ENCODE measurements at places on chromosomes 7 and 10. TPM values are rescaled to one million over a fixed set of nuclear protein-coding genes. Genes with fewer than 3 reads are reported as not detected.

TRIM73 gene
- 0.83 TPM for total RNA-seq

DNA sequence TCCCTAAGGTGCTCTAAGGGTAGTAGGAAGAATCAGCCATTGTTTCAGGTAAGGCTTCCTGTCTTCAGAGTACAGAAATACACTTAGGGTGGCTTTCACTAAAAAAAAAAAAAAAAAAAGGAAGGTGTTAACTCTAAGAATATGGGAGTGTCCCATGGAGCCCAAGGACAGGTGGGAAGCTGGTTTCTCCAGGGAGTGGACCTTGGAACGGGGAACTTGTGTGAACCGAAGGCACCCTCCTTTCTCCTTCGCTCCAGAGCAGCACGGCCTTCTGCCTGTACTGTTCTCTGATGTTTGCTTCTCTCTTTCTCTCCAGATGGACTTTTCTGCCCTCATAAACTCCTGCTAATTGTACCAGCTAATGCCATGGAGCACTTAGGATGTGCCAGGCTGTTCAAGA lies 6.2 kb downstream of the OPALIN start:
- no peak for DNase-seq

- no peak for DNase-seq
Observed at GRCh38 chr7:100875356-100875751, 451 bp downstream of the SRRT start.

GRCh38 chr7:87474533-87475358 lies 734 bp downstream of the ABCB4 start:
- peak; percentile 32 for DNase-seq
